ENCODE measurements at places on chromosomes 16 and 17.

- DNase-seq, result no peak
These were observed 165.0 kb upstream of the RBFOX1 start for GRCh38 chr16:7167626-7168025.

GRCh38 chr16:13154799-13155198, 253.4 kb downstream of the SHISA9 start:
- no peak for DNase-seq

DNA sequence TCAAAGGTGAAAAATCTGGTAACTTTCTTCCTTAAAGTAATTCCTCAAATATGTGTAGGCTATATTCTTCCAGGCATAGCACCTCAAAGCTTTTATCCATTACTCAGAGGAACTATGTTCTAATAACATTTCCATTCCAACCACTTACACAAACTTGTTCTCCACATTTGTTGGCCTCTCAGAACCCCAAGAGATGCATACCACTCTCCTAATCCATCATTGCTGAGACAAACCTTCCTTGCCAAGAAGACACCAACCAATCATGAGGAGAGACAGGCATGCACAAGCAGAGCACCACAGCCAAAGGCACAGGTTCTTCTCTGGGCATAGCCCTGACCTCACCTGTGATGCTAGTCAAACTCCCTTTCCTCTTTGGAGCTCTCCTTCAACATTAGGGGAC, 20.9 kb downstream of the CDH11 start:
- no peak for DNase-seq

GRCh38 chr17:5780476-5780875, 196.2 kb upstream of the NLRP1 start:
- no peak for DNase-seq

DNA sequence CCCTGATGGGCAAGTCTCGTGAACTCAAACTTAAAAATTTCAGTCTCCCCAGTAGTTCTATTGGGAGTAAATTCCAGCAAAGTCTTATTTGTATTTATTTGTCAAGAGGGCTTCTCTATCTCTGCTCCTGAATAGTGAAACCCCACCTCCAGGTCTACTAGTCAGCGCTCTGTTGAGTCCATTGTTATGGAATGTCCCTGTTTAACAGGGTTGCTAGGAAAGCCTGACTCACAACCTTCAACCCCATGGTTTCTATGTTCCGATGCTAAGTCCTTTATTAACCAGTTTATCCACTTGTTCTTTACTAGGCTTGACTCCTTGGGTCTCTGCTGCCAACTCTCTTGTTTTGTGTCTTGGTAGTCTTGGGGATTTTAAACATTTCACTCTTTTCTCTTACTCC, 250.7 kb upstream of the MYOCD start:
- DNase-seq, result no peak

DNA sequence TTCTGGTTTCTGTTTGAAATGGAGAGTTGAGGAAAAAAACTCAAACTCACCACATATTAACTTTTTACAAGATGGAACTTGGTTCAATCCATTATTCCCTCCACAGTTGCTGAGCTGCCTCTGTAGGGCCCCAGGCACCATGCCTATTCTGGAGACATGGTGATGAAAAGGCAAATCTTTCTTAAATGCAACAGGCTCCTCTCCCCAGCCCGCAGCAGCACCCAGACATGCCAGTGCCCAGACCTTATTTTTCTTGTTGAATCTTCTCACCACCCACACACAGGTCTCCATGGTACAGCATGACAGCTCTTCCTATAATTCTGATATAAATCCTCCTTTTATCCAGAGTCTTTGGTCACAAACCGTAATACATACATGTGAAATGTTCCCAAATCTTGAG, 7.6 kb downstream of the CYTH1 start:
- no peak for DNase-seq

DNA sequence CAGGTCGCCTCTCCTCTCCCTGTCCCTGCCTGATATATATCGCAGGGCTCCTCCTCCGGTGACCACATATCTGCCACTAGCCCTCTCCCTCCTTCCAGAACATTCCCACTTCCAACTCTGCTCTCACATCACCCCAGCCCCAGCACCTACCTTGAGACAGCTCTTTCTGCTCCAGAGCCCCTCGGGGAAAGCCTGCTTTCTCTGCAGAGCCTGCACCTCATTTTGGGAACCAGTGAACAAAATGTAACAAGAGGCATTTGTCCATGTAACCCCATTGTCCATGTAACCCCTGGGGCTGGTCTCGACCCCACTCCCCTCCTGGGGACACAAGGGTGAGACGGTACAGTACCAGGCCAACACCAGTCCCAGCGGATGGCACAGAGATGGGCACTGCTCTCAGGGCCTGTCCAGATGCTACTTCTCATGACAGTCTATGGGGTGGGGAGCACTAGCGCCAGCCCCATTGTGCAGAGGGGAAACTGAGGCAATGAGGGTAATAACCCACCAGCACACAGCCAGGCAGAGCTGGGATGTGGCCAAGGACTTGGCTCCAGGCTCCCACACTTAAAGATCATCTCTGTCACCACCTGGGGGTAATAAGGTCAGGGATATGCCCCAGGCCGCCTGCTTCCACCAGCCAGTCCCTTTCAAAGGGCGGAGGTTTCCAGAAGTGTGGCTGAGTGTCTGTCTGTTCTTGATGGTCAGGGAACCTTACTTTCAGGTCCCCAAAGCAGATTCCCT, 42.9 kb downstream of the TBC1D16 start:
- DNase-seq, result no peak

DNA sequence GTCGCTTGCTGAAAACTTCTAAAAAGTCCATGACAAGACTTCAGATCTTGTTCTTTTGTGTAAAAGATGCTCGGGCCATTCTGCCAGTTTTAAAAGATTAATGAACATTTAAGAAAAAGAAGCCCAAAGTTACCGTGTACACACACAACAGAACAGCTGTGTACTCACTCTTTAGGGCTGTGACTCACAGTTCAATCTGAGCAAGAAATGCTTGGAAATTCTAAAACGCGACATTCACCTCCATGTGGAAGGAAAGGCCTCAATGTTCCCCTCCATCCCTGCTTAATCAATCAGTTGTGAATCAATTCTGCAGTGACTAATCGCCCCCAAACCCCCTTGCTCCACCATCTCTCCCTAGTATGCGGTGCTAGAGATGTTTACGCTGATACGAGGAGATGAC, 609.9 kb upstream of the SALL1 start:
- no peak for DNase-seq

- DNase-seq, result no peak
These were observed 244.0 kb downstream of the CPPED1 start for GRCh38 chr16:12559714-12560113.

DNA sequence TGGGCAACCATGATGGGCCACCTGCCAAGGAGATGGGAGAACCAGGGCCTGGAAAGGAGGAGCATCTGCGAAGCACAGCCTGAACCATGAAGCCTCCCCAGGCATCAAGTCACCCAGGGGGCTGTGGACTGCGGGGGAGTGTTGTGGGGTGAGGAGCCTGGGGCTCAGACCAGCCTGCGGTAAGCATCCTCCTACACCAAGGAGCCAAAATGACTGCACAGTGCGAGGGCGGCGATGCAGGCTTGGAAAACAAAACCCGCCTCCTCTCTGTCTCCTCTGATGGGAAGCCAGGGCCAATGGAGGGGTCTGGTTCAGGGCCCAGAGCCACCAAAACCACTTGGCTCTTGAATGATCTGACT, 18.1 kb upstream of the MAF start:
- no peak for DNase-seq

DNA sequence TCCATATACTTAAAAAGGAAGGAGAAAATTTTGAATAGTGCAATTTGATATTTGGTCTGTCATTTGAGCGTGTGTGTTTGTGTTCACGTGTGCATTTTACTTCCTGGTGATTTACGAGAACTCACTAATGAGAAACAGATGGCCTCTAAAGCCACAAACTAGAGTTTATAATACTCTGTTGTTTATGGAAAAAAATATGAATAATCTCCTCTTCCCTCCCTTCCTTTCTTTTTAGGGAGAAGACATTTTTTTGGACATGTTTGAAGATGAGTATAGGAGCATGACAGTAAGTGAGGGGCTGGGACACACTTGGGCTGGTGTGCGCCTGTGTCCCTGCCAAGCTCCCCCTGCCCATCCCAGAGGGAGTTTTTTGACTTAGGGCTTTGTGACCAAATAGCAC, 102.7 kb downstream of the CLEC16A start:
- DNase-seq, result no peak

DNA sequence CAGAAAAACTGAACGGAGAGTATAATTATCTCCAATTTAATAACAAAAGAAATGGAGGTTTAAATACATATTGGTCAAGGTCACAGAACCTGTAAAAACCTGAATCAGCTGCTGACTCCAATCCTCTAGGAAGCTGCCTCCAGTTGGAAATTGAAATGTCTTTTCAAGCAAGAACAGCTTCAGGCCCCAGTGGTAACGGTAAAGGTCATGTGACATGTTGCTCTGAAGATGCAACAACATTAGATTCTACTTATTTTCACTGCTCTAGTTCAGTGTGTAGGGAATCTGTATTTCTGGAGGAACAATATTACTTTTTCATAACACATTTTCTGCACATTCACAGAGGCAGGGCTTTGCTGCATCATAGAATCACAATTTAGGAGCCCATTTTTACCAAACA, 58.8 kb downstream of the TBX4 start:
- no peak for DNase-seq

- no peak for DNase-seq
These were observed 6.5 kb upstream of the CDH5 start for GRCh38 chr16:66359811-66360608.

GRCh38 chr17:28961391-28961790, 10.1 kb upstream of the PHF12 start:
- DNase-seq, result no peak

DNA sequence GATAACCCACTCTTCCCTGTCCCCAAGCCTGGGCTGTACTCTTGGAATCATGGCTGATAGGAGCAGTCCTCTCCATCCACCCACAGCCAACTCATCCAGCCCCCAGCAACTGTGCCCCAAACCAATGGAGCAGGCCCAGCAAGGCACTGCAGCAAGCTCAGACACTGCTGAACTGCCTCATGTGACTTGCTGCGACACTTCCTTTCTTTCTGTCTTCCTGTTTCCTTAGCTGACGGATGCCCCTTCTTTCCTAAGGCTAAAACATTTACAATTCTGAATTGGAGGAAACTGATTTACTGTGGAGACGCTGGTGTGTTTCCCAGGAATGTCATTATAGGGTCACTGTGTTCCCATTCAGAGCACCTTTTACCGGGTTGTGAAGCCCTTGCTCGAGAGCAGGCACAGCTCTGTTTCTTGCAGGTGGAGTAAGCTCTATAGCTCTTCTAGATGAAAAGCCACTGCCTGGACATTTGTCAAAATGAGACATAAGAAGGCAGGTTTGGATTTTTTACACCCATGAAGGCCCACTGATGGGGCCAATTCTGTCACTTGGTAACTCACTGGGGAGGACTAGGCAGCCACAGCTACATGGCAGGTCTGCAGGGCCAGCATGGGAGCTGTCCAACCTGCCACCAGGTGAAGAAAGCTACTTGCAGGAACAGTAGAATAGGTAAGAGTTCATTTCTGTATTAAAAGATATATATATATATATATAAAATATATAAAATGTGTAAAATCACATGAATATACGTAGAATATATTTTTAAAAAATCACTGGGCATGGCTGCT, 27.4 kb downstream of the TMEM11 start:
- no peak for DNase-seq

GRCh38 chr16:70388006-70388680, 41.4 kb downstream of the DDX19A start:
- DNase-seq, result no peak

DNA sequence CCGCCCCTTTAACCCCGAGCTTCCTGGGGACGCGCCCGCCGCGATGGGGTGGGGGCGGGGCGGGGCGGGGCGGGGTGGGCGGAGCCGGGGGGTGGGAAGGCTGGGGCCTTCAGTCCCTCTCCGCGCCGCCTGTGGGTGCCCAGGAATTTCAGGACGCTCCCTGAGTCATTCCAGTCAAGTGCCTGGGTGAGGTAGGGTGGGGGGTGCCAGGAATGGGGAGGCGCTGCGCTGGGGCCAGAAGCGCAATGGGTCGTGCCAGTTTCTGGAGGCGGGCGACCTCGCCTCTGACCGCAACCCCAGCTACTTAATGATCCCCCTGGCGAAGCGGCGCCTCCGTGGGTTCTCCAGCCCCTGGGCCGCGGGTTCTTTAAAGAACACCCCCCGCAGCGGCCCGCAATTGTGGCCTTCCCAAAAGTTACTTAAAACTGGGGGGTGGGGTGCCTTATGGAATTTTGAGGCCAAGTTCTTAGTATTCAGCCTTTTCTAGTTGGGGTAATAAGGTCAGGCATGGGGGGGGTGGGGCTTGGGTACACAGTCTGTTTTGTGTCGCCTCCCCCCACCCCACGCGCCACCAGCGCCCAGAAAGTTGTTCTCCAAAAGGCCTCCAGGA, 826 bp upstream of the GSE1 start:
- no peak for DNase-seq

DNA sequence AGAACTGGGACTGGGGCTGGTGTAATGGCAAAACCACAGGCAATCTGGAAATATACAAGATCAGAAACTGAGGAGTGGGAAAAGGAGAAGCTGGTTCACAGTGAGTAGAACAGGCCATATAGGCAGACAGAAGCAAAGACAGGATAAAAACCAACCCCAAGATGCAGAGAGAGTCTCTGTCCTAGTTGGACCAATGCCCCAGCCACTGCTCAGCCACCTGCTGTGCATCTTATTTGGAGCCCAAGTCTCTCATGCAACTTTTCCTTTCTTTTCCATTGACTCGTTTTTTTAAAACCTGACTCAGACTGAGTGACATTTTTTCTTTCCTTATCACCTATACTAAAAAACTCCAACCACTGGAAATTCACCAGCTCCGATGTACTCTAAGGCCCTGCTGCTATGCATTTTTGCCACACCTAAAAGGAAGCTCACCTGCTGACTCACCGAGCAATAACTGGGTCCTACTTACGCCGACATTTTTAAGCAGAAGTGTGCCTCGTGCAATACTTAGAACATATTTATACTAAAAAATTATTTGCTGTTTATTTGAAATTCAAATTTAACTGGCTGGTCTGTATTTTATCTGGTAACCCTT, 100.8 kb upstream of the XYLT1 start:
- DNase-seq, result no peak

DNA sequence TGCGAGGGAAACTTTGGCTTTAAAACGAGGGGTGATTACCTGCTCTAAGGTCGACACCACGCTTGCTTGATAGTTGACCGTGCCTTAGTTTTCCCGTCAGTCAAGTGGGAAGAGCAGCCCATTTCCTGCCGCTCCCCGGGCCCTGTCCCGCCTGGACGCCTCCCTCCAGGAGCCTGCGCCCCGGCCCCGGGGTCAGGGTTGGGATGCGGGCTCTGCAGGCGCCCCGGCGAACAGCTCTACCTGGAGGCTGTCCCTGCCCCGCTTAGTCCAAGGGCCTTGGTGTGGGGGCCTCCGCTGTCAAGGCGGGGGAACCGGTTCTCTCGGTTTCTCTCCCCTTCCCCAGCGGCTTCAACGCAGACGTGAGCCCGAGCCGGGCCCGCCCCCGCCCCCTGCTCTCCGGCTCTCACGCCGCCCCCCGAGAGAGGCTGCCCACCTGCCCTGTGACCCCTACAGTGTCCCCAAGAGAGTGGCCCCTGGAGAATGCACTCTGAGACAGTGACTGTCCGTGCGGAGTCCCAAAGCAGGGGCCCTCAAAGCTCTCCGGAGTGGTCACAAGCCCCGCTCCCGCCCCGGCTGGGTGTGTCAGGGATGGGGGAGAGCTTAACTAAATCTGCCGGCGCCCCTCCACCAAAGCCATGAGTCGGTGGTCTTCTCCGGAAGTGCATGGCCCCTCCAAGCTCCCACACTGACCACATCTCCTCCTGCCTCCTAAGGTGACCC, 117.4 kb upstream of the SMURF2 start:
- no peak for DNase-seq

All from activated T-helper 1 cell treated with Interleukin-2 at 50 U/mL for 16 hours (primary cell).